Naive B cell (primary cell): ENCODE measurements at places on chromosomes 4 and X. TPM values are rescaled to one million over a fixed set of nuclear protein-coding genes. Genes with fewer than 3 reads are reported as not detected.

GRCh38 chr4:184349283-184350039, 124.9 kb downstream of the IRF2 start:
- peaks cover 82% of the 10 kb centered on the region for H3K4me1 ChIP-seq
- no peak overlapping the region for H3K27ac ChIP-seq
- DNase-seq, result no peak
- no peaks in the 10 kb centered on the region for H3K27me3 ChIP-seq
- peak overlapping the region; percentile 37 for H3K4me3 ChIP-seq

DNA sequence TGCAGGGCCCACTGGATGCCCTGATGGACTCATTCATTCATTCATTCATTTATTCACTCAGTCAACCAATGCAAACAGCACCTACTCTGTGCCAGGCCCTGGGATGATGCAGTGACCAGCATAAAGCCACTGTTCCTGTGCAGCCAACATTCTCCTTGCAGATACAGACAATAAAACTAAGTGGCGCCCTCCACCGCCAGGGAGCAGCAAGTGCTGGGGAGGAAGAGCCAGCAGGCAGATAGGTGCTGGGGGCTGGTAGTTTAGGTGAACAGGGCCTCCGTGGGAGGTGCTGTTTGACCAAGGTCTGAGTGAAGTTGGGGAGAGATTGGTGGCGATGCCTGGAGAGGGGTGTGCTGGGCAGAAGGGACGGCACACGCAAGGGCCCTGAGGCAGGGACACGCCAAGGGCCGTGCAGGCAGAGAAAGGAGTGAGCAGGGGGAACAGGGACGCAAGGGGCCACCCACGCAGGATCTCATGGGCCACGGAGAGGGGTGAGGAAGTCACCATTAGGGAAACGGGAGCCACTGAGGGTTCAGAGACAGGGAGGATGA, 65.5 kb downstream of the WFS1 start:
- peak overlapping the region; percentile 52 for H3K27ac ChIP-seq
- no peak overlapping the region for H3K4me3 ChIP-seq
- no peak for DNase-seq
- H3K27me3 ChIP-seq, result peaks cover 68% of the 10 kb centered on the region

GRCh38 chrX:149641432-149641831, 9.8 kb upstream of the TMEM185A start:
- H3K4me3 ChIP-seq, result no peak overlapping the region
- H3K36me3 ChIP-seq, result no peaks in the 10 kb centered on the region
- no peak for DNase-seq
- H3K4me1 ChIP-seq, result no peaks in the 10 kb centered on the region
- H3K27me3 ChIP-seq, result peaks cover 8% of the 10 kb centered on the region

DNA sequence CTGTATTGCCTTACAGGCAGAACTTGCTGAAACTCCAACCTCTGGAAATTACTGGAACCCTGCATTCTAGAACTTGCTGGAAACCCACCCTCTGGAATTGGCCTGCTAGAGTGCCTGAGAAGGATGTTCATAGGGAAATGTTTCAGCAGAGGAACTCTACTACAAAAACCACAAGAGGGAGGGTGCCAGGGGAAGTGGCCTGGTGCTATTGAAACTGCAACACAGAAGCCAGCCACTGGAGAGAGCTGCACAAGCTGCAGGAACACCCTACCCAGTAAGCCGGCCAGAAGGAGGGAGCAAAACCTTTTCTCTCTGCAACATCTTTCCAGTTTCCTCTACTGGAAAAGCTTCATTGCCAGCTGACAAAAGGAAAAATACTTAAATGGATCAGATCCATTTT, 2.5 kb upstream of the BRWD3 start:
- H3K4me3 ChIP-seq, result peak overlapping the region; percentile 79
- H3K4me1 ChIP-seq, result peaks cover 20% of the 10 kb centered on the region
- peak; percentile 42 for DNase-seq
- H3K27ac ChIP-seq, result no peak overlapping the region
- H3K27me3 ChIP-seq, result no peaks in the 10 kb centered on the region
- no peaks in the 10 kb centered on the region for H3K36me3 ChIP-seq

DNA sequence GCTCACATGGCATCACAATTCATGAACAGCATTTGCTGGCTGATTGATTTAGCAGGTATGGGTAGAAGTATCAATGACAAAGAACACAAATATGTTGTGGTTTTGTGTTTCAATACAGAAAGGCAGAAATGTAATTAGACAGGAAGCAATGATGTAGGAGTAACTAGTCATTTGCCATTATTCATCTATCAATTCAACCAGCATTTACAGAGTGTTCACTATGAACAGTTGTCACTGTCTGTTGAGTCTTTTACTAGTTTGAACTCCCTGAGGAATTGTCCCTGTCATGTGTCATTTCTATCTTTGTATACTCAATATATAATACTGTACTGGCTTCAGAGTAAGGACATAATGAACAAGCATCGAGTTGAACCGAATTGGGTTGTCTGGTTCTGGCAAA, 51.5 kb upstream of the ARHGAP24 start:
- no peaks in the 10 kb centered on the region for H3K27me3 ChIP-seq
- no peaks in the 10 kb centered on the region for H3K36me3 ChIP-seq
- peaks cover 18% of the 10 kb centered on the region for H3K4me1 ChIP-seq
- H3K4me3 ChIP-seq, result no peak overlapping the region
- DNase-seq, result no peak

DNA sequence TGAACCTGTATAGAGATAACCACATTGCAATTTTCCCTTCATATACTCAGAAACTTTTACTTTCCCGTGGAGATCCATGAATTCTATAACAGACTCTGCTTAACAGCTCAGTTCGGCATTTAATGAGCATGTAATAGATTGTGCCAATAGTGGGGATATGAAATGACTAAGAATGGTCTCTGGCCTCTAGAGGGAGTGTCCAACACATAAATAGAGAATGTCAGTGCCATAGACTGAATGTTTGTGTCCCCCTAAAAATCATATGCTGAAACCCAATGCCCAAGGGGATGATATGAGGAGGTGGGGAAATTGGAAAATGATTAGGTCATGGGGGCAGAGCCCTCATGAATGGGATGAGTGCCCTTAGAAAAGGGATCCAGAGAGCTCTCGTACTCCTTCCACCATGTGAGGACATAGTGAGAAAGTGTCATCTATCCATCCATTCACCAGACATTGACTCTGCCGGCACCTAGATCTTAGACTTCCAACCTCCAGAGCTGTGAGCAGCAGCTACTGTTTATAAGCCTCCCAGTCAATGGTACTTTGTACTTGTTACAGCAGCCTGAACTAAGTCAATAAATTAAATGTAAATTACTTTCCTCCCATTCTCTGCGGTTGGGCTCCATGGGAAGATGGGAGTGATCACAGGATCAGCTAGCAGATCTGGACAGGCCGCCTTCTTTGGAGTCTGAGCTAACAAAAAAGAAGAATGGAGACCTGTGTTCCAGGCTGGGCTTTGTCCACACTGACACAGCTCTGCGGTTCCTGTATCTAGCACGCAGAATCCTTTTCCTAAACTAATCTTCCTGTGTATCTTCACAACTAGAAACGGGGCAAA, 28.1 kb upstream of the HPSE start:
- DNase-seq, result no peak
- H3K27me3 ChIP-seq, result no peaks in the 10 kb centered on the region
- no peaks in the 10 kb centered on the region for H3K4me1 ChIP-seq
- no peaks in the 10 kb centered on the region for H3K36me3 ChIP-seq

GRCh38 chrX:13659063-13659462, 6.1 kb downstream of the TCEANC start:
- H3K27me3 ChIP-seq, result no peaks in the 10 kb centered on the region
- H3K36me3 ChIP-seq, result peaks cover 27% of the 10 kb centered on the region
- H3K4me1 ChIP-seq, result no peaks in the 10 kb centered on the region
- no peak overlapping the region for H3K27ac ChIP-seq
- H3K4me3 ChIP-seq, result no peak overlapping the region

DNA sequence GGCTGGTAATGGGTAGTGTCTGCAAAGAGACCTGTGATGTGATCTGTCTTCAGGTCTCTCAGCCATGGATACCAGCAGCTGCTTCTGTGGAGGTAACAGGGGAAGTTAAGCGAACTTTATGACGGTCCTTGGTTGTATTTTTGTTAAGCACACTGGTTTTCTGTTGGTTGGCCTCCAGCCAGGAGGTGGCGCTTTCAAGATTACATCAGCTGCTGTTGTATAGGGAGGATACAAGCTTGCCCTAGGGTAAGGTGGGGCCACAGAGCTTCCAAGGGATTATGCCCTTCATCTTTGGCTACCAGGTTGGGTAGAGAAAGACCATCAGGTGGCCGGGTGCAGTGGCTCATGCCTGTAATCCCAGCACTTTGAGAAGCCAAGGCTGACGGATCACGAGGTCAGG, 834.2 kb upstream of the GALNTL6 start:
- no peaks in the 10 kb centered on the region for H3K27me3 ChIP-seq
- H3K36me3 ChIP-seq, result no peaks in the 10 kb centered on the region
- no peak overlapping the region for H3K4me3 ChIP-seq

GRCh38 chr4:3385711-3386420, 55.9 kb upstream of the HGFAC start:
- H3K4me1 ChIP-seq, result peaks cover 41% of the 10 kb centered on the region
- peaks cover 18% of the 10 kb centered on the region for H3K27me3 ChIP-seq
- H3K27ac ChIP-seq, result peak overlapping the region; percentile 42
- no peak for DNase-seq
- H3K36me3 ChIP-seq, result peaks cover 8% of the 10 kb centered on the region
- H3K4me3 ChIP-seq, result no peak overlapping the region

GRCh38 chrX:47222751-47223350, 4.4 kb downstream of the CDK16 start:
- H3K27me3 ChIP-seq, result no peaks in the 10 kb centered on the region
- H3K4me3 ChIP-seq, result no peak overlapping the region
- peaks cover 38% of the 10 kb centered on the region for H3K36me3 ChIP-seq
- no peak overlapping the region for H3K27ac ChIP-seq
- DNase-seq, result no peak

GRCh38 chr4:78168029-78168428, 110.9 kb downstream of the FRAS1 start:
- H3K4me3 ChIP-seq, result no peak overlapping the region
- H3K4me1 ChIP-seq, result no peaks in the 10 kb centered on the region
- peak overlapping the region; percentile 54 for H3K27ac ChIP-seq
- no peak for DNase-seq
- H3K27me3 ChIP-seq, result peaks cover 6% of the 10 kb centered on the region

- no peak overlapping the region for H3K4me3 ChIP-seq
- no peak for DNase-seq
- H3K27me3 ChIP-seq, result peaks cover 19% of the 10 kb centered on the region
- no peak overlapping the region for H3K27ac ChIP-seq
- no peaks in the 10 kb centered on the region for H3K36me3 ChIP-seq
Observed at GRCh38 chrX:38138157-38138891, 82.3 kb downstream of the SRPX start.

GRCh38 chr4:96009427-96010119, 169.7 kb downstream of the PDHA2 start:
- H3K36me3 ChIP-seq, result no peaks in the 10 kb centered on the region
- H3K4me1 ChIP-seq, result no peaks in the 10 kb centered on the region
- H3K27ac ChIP-seq, result no peak overlapping the region
- no peaks in the 10 kb centered on the region for H3K27me3 ChIP-seq
- DNase-seq, result no peak

GRCh38 chrX:2696698-2697215, 5.7 kb downstream of the CD99 start:
- peaks cover 10% of the 10 kb centered on the region for H3K36me3 ChIP-seq
- H3K4me3 ChIP-seq, result peak overlapping the region; percentile 72
- no peaks in the 10 kb centered on the region for H3K27me3 ChIP-seq

GRCh38 chr4:23857367-23857959, 32.4 kb downstream of the PPARGC1A start:
- no peak overlapping the region for H3K4me3 ChIP-seq
- H3K27ac ChIP-seq, result no peak overlapping the region
- DNase-seq, result no peak

DNA sequence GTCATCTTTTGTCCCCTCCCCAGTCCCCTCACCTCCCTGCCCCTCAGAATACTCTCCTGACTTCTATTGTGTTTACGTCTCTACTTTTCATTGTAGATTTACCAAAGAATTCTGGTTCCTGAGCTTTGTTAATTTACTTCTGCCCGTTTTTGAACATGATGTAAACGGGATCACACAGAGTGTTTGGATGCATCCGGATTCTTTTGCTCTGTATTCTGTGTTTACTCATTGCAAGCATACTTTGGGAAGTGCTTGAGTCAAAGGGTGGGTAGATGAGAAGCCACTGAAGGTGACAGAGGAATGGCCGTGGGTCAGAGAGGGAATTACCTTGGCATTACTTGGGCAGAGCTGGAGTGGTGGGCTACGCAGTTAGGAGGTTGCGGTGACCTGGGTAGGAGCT, 18.0 kb downstream of the CLCN4 start:
- peaks cover 21% of the 10 kb centered on the region for H3K4me1 ChIP-seq
- H3K27me3 ChIP-seq, result no peaks in the 10 kb centered on the region
- DNase-seq, result no peak

- H3K4me3 ChIP-seq, result no peak overlapping the region
- no peak for DNase-seq
Observed at GRCh38 chr4:101037249-101037648, 310.1 kb downstream of the PPP3CA start.

DNA sequence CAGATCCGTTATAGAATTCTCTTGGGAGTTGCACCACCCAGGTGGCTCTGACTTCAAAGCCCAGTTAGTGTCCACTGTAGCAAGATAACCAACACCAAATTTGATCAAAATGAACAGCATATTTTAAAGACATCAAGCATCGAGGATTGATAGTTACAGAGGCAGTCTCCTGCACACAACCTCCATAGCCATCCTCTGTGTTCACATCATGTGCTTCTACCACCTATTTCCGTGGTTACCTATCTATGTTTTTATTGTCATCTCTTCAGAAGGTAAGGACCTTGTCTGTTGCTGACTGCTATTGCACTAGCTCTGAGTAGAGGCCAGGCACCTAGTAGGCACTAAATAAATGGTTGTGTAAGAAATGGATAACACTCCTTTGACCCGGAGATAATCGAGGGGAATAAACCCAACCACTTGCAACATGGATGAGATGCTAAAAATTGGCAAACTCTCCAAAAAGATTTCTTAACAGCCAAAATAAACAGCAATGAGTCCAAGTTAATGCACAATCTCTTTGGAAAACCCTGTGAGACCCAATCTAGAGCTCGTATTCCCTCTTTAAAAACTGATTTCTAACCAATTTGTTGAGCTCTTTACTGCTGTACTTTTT, 14.7 kb upstream of the C1QTNF7 start:
- peak overlapping the region; percentile 86 for H3K27ac ChIP-seq
- no peak for DNase-seq
- peaks cover 70% of the 10 kb centered on the region for H3K4me1 ChIP-seq
- H3K36me3 ChIP-seq, result no peaks in the 10 kb centered on the region

DNA sequence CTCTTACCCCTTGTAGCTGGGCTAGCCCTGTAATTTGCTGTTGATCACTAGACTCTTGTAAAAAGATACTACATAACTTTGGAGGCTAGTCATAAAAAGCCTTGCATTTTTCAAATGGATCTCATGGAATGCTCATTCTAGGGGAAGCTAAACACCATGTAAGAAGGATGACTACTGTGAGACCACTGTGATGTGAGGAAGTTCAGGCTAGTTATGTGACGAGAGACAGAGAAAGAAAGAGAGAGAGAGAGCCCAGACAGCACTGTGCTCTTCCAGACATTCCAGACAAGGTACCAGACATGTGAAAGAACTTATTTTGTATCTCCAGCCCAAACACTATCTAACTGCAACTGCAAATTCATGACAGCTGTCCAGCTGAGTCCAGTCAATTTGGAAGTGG, 404.6 kb upstream of the PITX2 start:
- H3K36me3 ChIP-seq, result no peaks in the 10 kb centered on the region
- H3K4me3 ChIP-seq, result no peak overlapping the region
- H3K4me1 ChIP-seq, result no peaks in the 10 kb centered on the region

Gene LGI2
- not detected for polyA plus RNA-seq

Gene PRDM5
- not detected for polyA plus RNA-seq

Gene P2RY8
- polyA plus RNA-seq, result 254 TPM

Gene AVPR2
- polyA plus RNA-seq, result not detected

Gene WDFY3
- polyA plus RNA-seq, result 0.19 TPM

Gene CSN1S1
- polyA plus RNA-seq, result not detected

Gene RHOXF2
- 0.16 TPM for polyA plus RNA-seq

Gene IGSF1
- not detected for polyA plus RNA-seq

Gene SYN1
- not detected for polyA plus RNA-seq

Gene SMARCAD1
- 11.4 TPM for polyA plus RNA-seq

Gene GLRA3
- polyA plus RNA-seq, result not detected

Gene MAGED4B
- 5.2 TPM for polyA plus RNA-seq
